ENCODE measurements at places on chromosomes 4 and X.

GRCh38 chr4:114599231-114599902, 760 bp downstream of the UGT8 start:
- no peak for DNase-seq

GRCh38 chr4:71272976-71273375, 65.8 kb upstream of the SLC4A4 start:
- DNase-seq, result no peak

- no peak for DNase-seq
These were observed 52.5 kb downstream of the BANK1 start for GRCh38 chr4:101843054-101843453.

DNA sequence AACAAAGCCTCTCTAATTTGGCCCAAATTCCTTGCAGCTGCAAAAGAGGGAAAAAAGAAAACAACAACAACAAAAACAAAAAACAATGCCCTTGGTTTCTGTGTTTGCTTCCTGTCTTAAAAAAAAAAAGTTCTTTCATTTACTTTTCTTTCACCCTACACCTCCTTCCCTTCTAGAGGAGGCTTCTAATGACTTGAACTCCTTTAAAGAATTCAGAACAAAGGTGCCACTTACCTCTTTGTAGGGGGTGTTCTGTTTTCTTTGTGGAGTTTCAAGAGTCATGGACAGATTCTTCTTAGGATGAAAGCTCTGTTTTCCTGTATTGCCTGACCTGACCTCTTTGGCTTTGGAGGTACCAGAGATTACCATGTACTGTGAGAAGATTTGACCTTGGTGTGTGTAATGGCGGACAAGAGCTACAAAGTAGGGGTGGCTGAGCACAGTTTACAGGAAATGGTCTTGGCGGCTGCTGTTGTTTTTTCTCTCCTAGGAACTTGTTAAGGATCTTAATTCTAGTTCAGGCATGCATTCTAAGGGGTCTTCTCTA, 72.4 kb upstream of the S100G start:
- DNase-seq, result no peak
